ENCODE measurements at places on chromosomes 12 and 14. TPM values are rescaled to one million over a fixed set of nuclear protein-coding genes. Genes with fewer than 3 reads are reported as not detected.

GRCh38 chr14:86815341-86815740 lies 1177.6 kb downstream of the GALC start:
- DNase-seq = no peak

DNA sequence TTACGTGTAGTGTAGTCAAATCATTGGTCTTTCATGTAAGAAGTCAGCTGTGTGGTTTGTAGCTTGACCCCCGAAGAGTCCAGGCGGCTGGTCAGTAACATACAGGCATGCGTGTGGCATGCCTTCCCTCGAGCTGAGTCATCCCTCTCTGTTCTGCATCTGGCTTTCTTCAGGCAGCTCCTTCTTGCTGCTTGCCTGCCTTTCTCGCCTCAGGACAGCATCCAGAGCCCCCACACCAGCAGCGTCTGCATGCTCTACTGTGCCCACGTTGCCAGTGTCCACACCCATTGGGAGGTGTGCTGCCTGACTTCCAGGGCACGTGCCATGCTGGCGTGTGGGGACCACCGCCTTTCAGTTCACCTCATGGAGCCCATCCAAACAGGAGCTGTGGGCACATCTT lies 96.8 kb downstream of the EP400 start:
- no peak for DNase-seq

DNA sequence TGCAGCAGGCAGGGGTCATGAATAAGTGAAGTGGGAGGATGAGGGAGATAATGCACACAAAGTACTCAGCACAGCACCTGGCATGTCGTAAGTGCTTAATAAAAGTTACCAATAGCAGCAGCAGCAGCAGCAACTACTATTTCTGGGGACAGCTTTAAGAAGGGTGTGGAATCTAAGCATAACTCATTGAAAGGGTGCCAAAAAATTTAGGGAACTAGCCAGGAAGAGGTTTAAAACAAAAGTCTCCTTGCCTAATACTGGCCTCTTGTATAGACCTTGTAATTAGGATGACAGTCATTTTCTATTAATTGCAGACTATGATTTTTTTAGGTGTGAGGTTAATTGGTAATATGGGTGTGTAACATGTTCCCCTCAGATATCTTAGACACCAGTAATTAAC lies 179.9 kb downstream of the PTPN11 start:
- DNase-seq = no peak

The FZD10 gene
- not detected for total RNA-seq

The KRT72 gene
- not detected for total RNA-seq

- no peak for DNase-seq
Observed at GRCh38 chr12:97503073-97503855, 40.7 kb downstream of the RMST start.

GRCh38 chr12:122125452-122126341 lies 47.1 kb downstream of the MLXIP start:
- no peak for DNase-seq

DNA sequence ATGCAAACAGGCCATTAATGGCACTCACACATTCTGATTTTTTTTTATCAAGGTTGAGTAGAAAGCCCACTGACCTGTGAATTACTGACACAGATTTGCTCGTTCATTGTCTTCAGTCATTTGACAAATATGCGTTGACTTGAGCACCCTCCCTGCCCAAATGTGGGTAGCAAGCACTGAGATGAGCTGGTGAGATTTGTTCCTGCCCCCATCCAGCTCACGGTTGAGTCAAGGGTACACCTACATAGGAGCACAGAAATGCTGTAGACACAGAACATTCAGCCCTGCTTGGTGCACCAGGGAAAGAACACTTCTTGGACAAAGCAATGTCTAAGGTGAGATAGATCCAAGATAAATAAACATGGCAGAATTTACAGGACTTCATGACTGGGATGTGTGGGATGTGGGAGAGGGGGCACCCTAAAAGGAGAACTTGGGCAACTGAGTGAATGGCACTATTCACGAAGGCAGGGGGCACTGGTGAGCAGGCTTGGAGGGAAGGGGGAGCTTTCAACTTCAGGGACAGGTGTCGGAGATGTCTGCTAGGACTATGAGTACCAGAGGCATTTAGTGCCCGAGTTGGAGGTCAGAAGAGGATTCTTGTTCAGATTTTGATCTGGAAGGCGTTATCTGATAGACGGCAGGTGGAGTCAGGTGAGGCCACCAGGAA lies 213.4 kb downstream of the VRK1 start:
- no peak for DNase-seq

The GNPNAT1 gene
- total RNA-seq = 34.8 TPM

The KRT7 gene
- total RNA-seq = 4.2 TPM

GRCh38 chr12:110637869-110638441 lies 24.0 kb downstream of the TCTN1 start:
- DNase-seq = no peak

The SLC17A8 gene
- not detected for total RNA-seq

DNA sequence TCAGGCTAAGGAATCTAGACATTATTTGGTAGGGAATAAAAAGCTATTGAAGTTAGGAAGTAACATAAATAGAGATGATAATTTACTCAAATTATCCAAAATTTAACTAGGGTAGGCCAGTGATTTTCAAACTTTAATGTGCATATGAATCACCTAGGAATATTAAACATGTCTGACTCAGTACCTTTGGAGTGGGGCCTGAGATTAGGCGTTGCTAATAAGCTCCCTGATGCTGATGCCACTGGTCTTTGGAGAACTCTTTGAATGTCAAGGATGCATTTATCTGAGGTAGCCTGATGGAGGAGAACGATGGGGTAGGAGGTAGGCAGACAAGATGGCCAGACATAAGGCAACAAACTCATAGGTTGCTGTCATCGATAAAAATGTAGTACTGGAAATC lies 33.2 kb downstream of the EFCAB11 start:
- DNase-seq = no peak

- DNase-seq = no peak
Observed at GRCh38 chr12:124311292-124312109, 16.6 kb downstream of the RFLNA start.

The PLEK2 gene
- total RNA-seq = not detected

The GPRC5D gene
- total RNA-seq = not detected

DNA sequence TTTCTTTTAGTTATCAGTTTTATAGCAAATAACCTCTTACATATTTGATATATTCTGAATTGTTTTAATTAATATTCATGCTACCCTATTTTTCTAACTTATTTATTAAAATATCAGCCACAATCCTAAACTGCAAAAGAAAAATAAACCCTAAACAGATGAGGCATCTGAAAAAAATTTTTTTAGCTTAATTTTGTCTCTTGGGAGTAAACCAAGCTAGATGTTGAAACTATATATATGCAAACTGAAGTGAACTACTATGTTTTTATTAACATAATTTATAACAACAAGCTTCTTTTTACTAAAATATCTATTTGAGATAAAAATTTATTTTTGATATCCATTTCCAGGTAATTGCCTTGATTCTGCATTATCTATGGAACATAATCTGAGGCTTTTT lies 87.6 kb downstream of the PTPRQ start:
- DNase-seq = no peak

The OASL gene
- total RNA-seq = 2.3 TPM

DNA sequence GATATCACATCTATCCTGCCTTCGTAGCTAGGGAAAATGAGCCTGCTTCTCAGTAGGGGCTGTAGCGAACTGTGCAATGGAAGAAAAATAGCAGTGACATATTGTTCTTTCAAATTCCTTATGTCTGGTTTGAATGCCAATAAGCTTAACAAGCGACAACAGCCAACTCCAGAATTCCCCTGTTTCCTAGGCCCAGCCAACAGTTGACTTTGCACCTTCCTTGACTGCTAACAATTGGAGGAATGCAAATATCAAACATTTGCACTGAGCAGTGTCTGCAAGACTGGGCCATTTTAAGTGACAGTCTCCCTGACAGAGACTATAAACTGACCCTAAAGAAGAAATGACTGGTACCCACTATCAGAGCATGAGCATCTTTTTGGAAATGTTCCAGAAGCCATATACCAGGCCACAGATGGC lies 12.0 kb upstream of the SERPINA1 start:
- no peak for DNase-seq

The SCN8A gene
- total RNA-seq = 0.39 TPM

The ADCY4 gene
- total RNA-seq = 2.3 TPM

The MFAP5 gene
- not detected for total RNA-seq

The NPFF gene
- total RNA-seq = not detected

DNA sequence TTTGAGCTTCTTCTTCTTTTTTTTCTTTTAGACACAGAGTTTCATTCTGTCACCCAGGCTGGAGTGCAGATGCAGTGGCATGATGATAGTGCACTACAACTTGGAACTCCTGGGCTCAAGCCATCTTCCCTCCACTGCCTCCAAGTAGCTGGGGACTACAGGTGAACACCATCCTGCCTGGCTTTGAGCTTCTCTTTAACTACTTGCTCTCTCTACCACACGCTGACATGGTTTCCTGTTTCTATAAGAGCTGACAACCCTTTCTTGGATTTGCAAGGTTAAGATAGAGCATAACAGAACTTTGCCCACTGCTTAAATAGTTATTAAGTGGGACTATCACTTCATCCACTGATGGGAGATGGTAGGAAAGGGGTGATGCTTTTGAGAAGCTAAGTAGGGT lies 82.4 kb upstream of the SLC38A2 start:
- no peak for DNase-seq

- DNase-seq = no peak
Observed at GRCh38 chr12:51971679-51972421, 20.4 kb downstream of the ACVR1B start.

DNA sequence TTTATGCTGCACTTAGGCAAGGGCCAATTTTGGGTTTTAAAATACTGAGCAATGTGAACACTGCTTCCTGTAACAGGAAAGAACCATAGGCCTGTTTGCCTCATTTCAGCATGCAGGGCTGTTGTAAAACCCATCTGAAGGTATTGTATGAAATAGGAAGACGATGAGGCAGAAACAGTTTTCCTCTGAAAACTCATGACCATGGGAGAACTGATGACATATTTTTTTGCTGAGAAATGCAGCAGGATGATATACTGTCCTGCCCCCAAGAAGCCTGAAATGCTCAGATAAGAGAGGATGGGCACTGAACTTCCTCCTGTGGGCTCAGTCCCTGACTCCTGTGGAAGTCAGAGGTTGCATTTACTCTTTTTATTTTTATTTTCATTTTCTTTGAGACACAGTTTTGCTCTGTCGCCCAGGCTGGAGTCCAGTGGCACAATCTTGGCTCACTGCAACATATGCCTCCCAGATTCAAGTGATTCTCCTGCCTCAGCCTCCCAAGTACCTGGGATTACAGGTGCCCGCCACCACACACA lies 17.4 kb downstream of the PYGL start:
- DNase-seq = no peak

DNA sequence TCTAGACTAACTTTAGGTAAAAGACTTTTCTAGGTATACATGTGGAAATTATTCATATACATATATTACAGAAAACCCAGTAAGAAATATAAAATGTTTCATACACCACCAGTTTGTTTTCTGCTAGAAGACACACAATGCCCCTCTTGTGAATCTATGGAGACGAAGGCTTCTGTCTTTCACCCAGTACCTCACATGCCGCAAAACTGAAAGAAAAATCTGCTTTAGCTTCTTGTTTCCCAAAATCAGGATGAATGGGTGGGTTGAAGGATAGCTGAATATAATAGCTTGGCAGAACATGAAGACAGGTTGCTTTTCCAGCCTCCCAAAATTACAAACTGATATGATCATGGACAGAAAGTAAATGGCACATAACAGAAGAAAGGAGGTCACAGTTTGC lies 1.3 kb downstream of the TAS2R30 start:
- no peak for DNase-seq

The OR4E1 gene
- total RNA-seq = not detected

DNA sequence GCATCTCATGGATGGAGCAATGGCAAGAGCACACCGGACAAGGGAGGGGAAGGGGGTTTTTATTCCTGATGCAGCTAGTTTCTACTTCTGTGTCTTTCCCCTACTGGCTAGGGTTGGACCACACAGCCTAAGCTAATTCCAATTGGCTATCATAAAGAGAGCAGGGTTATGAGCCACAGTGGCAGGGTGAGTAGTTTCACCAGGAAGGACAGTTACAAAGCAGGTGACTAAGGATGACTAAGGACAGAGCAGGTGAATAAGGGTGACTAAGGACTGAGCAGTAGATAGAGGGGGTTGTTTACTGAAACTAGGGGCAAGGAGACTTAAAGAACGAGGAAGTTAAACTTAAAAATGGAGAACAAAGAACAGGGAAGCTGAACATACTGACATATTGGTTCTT lies 321.4 kb upstream of the SEL1L start:
- DNase-seq = no peak

DNA sequence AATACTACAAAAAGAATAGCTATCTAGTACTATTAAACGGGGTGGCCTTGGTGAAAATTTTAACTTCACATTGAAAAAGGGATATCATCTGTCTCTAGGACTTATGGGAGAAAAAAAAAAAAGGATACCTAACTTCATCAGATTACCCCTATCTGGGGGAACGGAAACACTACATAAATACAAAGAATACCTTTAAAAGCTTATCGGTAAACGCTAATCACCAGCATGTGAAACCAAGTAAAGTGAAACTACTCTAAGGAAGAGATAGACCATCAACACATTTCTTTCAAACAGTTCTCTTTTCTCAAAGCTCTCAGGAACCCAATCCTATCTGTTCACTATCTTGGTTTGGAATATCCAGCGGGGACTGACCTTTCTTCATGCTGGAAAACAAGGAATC lies 3.5 kb downstream of the KICS2 start:
- DNase-seq = no peak

GRCh38 chr14:55253276-55253675 lies 17.9 kb upstream of the FBXO34 start:
- DNase-seq = no peak

All from activated T-helper 2 cell treated with anti-CD3 and anti-CD28 coated beads, Interferon-gamma antibody, Interleukin-2, Interleukin-4, amounts not matched to agents 10 μg/mL and 5 μg/mL and 100 μg/mL, durations not matched to agents 14 hours and 24 hours and 36 hours (primary cell).